H4 (cell line): ENCODE measurements at places on chromosomes 16 and 17. TPM values are rescaled to one million over a fixed set of nuclear protein-coding genes. Genes with fewer than 3 reads are reported as not detected.

The MFAP4 gene
- 122 and 168 TPM in 2 replicates for total RNA-seq

GRCh38 chr16:17777408-17777863 is 306.7 kb upstream of the XYLT1 start:
- DNase-seq, result peak; percentile 22

DNA sequence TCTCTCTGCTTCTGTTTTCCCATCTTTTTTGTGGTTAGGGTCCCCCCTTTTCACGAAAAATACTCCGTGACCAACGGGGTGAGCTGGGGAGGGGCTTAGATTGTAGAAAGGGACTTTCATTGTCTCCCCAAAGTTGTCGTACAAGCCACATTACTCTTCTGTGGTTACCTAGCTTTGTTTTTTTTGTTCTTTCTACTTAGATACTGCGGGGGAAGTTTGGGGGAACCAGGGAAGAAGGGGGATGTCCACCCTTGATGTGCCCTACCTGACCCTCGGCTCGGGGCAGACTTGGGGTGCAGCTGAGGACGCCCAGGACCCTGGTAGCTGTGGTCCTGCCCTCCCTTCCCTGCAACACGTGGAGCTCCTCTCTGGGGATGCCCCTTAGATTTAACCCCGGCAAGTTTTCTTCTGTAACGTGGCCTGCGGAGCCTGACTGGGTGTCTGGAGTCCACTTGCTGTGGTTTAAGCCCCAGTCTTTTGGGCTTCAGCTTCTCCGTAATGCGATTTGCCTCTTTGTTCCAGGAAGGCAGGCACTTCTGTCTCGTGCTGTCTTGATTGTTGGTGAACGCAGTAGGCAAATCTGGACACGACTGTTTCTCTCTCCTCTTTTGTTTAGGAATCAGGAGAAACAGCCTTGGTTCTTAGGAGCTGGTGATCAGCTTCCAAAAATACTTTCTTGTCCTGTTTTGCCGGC is 892 bp downstream of the ABCC1 start:
- DNase-seq, result no peak

GRCh38 chr16:81718637-81719036 is 60.5 kb upstream of the PLCG2 start:
- no peak for DNase-seq

GRCh38 chr16:9107025-9107970 is 15.9 kb downstream of the HAPSTR1 start:
- DNase-seq, result no peak

DNA sequence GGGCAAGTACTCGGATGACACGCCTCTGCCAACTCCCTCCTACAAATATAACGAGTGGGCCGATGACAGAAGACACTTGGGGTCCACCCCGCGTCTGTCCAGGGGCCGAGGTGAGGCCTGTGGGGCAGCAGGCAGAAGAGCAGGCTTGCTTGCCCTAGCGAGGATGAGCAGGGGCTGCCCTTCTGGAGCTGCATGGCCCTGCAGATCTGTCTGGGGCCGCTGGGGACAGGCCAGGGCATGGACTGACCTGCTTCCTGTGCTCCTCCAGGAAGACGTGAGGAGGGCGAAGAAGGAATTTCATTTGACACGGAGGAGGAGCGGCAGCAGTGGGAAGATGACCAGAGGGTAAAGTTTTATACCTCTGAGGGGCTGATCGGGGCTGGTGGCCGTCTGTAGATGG is 5.3 kb downstream of the DHX38 start:
- DNase-seq, result no peak

DNA sequence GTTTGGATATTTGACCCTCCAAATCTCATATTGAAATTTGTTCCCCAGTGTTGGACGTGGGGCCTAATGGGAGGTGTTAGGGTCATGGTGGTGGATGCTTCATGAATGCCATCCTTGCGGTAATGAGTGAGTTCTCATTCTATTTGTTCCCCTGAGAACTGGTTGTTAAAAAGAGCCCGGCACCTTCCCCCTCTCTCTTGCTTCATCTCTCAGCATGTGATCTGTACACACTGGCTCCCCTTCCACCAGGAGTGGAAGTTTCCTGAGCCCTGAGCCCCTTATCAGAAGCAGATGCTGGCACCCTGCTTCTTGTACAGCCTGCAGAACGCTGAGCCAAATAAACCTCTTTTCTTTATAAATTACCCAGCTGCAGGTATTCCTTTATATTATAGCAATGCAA is 25.6 kb downstream of the PIK3R6 start:
- no peak for DNase-seq

- DNase-seq, result no peak
Observed at GRCh38 chr17:2211661-2212399, 91.8 kb downstream of the SMG6 start.

- DNase-seq, result no peak
Observed at GRCh38 chr17:43219001-43219400, 7.3 kb downstream of the TMEM106A start.
